ENCODE measurements at places on chromosomes 6 and 20. TPM values are rescaled to one million over a fixed set of nuclear protein-coding genes. Genes with fewer than 3 reads are reported as not detected.

GRCh38 chr6:148727104-148727503 lies 19.7 kb upstream of the UST start:
- DNase-seq, result no peak
- H3K27ac ChIP-seq, result no peak overlapping the region
- H3K4me3 ChIP-seq, result no peak overlapping the region
- H3K36me3 ChIP-seq, result no peaks in the 10 kb centered on the region
- no peaks in the 10 kb centered on the region for H3K27me3 ChIP-seq
- no peaks in the 10 kb centered on the region for H3K4me1 ChIP-seq

DNA sequence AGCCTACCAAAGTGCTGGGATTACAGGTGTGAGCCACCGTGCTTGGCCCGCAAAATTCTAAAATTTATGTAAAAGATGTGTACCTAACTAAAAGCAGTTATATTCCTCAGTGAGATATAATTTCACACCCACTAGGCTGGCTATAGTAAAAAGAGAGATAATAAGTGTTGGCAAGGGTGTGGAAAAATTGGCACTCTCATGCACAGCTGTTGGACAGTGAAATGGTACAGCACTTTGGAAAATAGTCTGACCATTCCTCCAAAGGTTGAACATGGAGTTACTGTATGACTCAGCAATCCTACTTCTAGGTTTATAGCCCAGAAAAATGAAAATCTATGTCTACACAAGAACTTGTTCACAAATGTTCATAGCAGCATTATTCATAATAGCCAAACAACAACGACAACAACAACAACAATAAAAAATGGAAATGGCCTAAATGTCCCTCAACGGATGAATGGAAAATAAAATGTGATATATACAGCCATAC lies 13.9 kb downstream of the C6orf15 start:
- no peaks in the 10 kb centered on the region for H3K36me3 ChIP-seq
- H3K4me3 ChIP-seq, result no peak overlapping the region
- no peak overlapping the region for H3K27ac ChIP-seq
- no peaks in the 10 kb centered on the region for H3K27me3 ChIP-seq

GRCh38 chr6:122404444-122404843 lies 5.0 kb downstream of the HSF2 start:
- no peak overlapping the region for H3K4me3 ChIP-seq
- H3K4me1 ChIP-seq, result no peaks in the 10 kb centered on the region
- no peak for DNase-seq
- no peaks in the 10 kb centered on the region for H3K27me3 ChIP-seq
- no peak overlapping the region for H3K27ac ChIP-seq

DNA sequence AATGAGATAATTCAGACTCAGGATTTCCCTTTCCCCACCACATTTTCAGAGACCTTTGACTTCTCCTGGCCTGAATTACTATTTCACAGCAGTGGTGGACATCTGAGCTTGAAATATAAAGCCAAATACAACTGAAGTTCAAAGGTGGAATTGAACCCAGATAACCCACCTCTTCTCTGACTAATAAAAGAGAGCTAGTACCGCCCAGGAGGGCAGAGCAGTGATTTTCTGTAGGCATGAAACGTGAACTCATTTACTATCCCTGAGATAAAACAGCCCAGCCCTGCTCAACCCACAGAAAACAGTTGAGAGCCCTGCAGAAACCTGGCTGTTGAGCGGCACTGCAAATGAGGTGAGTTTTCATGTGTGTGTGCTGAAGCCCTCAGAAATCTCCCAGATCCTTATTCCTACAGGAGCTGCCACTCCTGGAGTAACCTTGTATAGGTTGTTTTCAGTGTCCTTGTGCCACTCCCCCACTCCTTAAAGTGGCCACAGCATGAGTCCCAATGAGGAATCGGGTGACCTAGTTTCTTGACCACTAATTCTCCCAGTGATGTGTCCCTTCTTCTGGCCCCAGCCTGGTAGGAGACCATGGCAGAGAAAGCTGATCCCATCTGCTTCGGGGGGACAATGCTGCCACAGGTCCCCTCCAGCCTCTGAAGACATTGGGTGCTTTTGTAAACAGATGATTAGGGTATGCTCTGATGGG lies 99.2 kb downstream of the NOL4L start:
- H3K27ac ChIP-seq, result no peak overlapping the region
- H3K4me1 ChIP-seq, result peaks cover 6% of the 10 kb centered on the region
- no peaks in the 10 kb centered on the region for H3K36me3 ChIP-seq
- no peak for DNase-seq
- no peaks in the 10 kb centered on the region for H3K27me3 ChIP-seq
- H3K4me3 ChIP-seq, result no peak overlapping the region

GRCh38 chr6:74976701-74977100 lies 229.2 kb downstream of the COL12A1 start:
- H3K4me3 ChIP-seq, result no peak overlapping the region
- H3K36me3 ChIP-seq, result no peaks in the 10 kb centered on the region
- DNase-seq, result no peak
- no peaks in the 10 kb centered on the region for H3K4me1 ChIP-seq
- H3K27me3 ChIP-seq, result no peaks in the 10 kb centered on the region
- no peak overlapping the region for H3K27ac ChIP-seq

- no peak overlapping the region for H3K27ac ChIP-seq
- H3K4me3 ChIP-seq, result no peak overlapping the region
- H3K4me1 ChIP-seq, result no peaks in the 10 kb centered on the region
- no peaks in the 10 kb centered on the region for H3K36me3 ChIP-seq
These were observed 38.3 kb upstream of the ATXN1 start for GRCh38 chr6:16799279-16800193.

DNA sequence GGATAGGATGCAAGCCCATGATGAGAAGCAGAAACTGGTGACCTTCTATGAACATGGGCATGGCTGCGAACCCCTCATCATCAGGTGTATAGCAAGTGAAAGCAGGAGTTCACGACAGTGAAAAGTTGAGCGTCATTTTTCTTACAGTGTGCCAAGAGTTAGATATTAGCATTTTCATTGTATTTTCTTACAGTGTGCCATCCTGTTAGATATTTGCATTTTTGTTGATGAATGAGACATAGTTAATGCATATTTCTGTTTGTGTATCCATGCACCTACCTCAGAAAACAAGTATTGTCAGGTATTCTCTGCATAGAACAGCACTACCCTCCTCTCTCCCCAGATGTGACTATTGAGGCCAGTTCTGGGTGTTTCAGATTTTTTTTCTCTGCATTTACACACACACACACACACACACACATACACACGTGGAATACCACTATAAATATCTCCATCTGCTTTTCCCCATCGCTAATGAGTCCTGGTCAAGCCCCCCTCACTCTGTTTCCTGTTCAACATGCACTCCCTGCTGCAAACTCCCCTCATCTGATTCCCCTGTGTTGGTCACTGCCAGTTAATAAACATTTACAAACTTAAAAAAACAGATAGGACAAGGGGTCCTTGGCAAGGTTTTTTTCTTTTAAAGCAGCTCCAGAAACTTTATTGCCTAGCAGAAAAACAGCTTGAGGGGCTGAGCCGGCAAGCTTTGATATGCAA lies 41.7 kb downstream of the PLN start:
- DNase-seq, result no peak
- H3K27ac ChIP-seq, result no peak overlapping the region

GRCh38 chr6:37916675-37917074 lies 97.1 kb downstream of the ZFAND3 start:
- no peak overlapping the region for H3K27ac ChIP-seq
- no peaks in the 10 kb centered on the region for H3K27me3 ChIP-seq
- DNase-seq, result no peak
- H3K4me1 ChIP-seq, result no peaks in the 10 kb centered on the region
- no peak overlapping the region for H3K4me3 ChIP-seq
- H3K36me3 ChIP-seq, result no peaks in the 10 kb centered on the region

- no peak for DNase-seq
- no peaks in the 10 kb centered on the region for H3K4me1 ChIP-seq
- H3K4me3 ChIP-seq, result no peak overlapping the region
- no peaks in the 10 kb centered on the region for H3K36me3 ChIP-seq
These were observed 41.5 kb downstream of the CD164 start for GRCh38 chr6:109340811-109341210.

ABCC10 gene
- 38.1 TPM for total RNA-seq

DPPA5 gene
- 4.1 TPM for total RNA-seq

C4A gene
- 196 TPM for total RNA-seq

GABRR1 gene
- total RNA-seq, result 0.97 TPM

MATN4 gene
- total RNA-seq, result 0.34 TPM
